ENCODE measurements at places on chromosomes 5 and 9.

DNA sequence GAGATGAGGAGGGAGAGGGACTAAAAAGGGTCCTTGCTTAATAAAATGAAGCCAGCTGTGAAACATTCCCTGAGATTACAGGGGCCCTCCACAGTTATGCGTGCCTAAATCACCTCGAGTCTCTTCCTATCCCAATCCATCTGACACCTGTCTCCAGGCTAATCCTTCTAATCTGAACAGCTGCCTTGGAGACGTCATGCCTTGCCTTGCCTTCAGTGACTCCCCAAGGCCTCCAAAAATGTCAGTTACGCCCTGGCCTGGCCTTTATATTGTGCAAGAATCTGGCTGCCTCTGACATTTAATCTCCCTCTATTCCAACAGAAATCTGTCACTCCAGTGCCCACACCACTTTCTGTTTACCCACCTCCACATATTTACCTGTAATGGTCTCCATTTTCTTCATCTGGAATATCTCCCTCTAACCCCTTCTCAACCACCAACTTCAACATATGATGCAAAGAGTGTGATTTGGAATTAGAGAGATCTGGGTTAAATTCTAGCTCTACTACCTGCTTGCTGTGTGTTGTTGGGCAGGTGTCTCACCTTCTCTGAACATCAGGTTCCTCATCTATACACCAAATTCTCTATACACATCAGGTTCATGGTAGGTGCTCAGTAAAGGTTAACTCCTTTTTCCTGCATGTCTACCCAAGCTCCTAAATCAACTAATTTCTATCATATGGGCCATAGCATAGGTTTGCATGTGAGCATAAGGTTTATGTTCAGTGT, 57.9 kb downstream of the PTCD2 start:
- DNase-seq, result peak; percentile 34

DNA sequence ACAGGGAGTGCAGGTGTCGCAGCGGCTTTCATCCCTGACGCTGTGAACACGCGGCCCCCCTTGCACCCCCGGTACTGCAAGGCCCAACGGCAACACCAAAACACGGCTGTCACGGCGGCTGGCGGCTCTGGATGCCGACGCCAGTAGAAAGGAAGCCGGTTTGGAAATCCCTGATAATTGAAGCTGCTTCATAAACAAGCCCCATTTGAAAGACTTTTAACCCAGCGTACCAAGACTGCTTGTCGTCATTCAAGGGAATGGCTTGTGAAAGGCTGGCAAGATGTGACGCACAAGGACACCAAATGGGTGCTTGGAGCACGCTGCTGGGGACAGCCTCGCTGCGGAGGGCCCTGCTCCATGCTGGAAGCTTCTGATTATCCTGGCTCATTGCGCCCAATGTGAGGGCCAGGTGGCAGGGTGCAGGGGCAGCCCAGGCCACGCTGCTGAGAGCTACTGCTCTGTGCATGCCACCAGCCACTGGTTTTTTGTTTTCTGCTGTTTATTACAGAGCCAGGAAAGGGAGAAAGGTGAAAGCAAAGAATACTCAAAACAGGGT, 63.1 kb downstream of the GTF3C4 start:
- peak; percentile 12 for DNase-seq

DNA sequence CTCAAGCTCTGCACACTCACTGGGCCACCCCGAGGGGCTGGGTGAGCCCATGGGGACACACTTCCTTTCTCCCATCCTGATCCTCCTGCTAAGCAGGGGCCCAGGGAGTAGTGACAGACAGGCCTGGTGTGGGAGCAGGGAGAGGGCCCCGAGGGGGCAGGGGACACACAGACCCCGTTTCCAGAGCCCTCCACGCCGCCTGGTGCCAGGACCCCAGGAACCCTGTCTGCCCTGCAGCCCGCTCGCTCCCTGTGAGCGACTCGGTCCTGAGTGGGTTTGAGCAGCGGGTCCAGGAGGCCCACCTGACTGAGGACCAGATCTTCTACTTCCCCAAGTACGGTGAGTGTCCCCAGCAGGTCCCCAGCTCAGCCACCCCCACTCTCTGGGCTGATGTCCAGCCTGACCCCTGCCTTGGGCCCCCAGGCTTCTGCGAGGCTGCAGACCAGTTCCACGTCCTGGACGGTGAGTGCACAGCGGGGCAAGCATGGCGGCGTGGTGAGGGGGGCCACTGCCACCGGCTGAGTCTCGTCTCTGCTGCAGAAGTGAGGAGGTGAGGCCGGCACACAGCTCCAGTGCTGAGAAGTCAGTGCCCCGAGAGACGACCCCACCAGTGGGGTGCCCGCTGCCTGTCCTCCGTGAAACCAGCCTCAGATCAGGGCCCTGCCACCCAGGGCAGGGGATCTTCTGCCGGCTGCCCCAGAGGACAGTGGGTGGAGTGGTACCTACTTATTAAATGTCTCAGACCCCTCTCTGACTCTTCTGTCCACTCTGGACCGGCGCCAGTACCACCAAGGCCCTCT, 1.4 kb downstream of the C8G start:
- no peak for DNase-seq

DNA sequence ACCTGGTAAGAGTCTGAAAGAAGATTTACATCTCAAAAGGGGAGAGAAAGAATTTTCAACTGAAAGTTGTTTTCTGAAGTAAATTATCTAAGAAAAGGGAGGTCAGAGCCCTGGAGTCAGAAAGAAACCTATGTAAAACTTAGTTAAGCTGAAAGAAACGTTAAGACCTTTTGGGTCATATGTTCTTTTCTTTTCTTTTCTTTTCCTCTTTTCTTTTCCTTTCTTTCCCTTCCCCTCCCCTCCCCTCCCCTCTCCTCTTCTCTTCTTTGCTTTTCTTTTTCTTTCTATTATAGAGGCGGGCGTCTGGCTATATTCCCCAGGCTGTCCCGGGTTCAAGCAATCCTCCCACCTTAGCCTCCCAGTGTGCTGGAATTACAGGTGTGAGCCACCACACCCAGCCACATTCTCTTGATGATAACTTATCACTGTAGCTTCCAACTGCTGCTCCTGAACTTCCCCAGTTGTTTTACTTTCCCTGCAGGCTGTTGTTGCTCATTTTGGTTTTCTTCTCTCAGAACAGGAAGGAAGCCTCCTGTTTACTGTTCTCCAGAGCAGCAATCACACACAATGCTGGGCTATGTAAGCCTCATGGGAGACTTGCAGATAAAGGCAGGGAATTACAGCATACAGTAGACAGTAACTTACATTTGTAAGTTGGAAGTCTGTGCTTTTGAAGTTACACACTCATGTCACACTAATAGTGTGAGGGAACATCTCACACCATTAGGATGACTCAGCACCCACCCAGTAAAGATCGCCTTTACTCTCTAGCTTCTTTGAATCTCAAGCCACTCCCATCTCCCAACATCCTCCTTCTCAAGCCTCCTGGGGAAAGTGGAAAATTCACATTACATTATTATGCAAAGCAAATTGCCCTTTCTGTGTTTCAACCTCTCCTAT, 2216.6 kb upstream of the WWC1 start:
- DNase-seq, result no peak

- DNase-seq, result no peak
Measured at GRCh38 chr9:126307322-126308061, 19.1 kb upstream of the MVB12B start.

GRCh38 chr5:168172760-168173223, 118.7 kb upstream of the WWC1 start:
- DNase-seq, result peak; percentile 5

DNA sequence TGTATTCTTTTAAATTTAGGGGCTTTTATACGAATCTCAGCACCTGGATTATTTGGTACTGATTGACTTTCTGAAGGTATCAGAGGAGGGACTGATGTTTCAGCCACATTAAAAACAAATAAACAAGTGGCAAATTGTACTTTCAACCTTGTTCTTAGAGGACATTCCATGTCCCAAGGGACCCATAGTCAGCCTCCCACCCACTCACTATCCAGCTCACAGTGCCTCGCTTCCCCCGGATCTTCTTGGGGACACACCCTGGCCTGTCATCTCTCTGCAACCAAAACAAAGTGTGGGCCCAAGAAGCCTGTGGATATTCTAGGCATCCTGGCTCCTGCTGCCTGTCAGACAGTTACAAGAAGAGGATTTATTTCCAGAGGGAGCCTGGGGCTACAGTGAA, 8.8 kb upstream of the BOD1 start:
- no peak for DNase-seq

GRCh38 chr5:119397518-119398380, 41.9 kb downstream of the TNFAIP8 start:
- peak; percentile 83 for DNase-seq

DNA sequence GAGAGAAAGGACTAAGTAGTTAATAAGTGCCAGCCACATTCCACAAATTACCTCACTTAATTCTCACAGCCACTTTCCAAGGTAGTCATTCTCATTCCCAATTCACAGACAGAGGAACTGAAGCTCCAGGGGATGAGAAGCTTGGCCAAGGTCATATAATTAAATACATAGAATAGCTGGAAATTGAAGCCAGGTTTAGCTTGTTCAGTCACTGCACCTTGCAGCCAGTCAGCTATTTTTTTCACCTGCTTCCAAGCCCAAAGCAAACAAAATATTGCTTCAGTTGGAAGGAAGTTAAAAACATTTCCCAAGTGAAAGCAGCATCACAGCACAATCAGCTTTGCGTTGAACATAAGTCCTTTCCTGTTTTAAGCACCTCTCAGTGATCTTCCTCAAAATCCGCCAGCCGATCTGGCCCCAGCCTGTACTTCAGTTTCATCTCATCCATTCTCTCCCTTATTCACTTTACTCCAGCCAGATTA, 4.8 kb downstream of the ALDH1A1 start:
- no peak for DNase-seq

DNA sequence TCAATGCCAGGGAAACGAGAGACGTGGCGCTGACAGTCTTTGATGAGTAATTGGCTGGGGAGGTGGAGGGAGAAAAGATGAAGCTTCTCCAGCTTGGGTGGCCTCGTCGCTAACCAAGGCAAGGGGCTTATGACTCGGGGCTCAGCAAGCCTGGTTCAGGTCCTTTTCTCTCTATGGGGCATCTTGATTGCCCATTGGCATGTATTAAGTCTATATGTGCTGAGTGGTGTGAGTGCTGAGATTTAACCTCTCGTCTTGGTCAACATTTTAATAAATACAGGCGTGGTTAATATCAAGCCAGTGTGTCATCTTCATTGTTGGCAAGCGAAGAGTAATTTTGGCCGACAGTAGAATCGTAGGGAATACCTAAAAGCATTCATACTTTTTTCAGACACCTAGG, 85.9 kb downstream of the RAI14 start:
- peak; percentile 80 for DNase-seq

GRCh38 chr9:104868687-104869404, 59.1 kb downstream of the ABCA1 start:
- peak; percentile 85 for DNase-seq

GRCh38 chr5:89946508-89946907, 463.0 kb downstream of the CETN3 start:
- no peak for DNase-seq

DNA sequence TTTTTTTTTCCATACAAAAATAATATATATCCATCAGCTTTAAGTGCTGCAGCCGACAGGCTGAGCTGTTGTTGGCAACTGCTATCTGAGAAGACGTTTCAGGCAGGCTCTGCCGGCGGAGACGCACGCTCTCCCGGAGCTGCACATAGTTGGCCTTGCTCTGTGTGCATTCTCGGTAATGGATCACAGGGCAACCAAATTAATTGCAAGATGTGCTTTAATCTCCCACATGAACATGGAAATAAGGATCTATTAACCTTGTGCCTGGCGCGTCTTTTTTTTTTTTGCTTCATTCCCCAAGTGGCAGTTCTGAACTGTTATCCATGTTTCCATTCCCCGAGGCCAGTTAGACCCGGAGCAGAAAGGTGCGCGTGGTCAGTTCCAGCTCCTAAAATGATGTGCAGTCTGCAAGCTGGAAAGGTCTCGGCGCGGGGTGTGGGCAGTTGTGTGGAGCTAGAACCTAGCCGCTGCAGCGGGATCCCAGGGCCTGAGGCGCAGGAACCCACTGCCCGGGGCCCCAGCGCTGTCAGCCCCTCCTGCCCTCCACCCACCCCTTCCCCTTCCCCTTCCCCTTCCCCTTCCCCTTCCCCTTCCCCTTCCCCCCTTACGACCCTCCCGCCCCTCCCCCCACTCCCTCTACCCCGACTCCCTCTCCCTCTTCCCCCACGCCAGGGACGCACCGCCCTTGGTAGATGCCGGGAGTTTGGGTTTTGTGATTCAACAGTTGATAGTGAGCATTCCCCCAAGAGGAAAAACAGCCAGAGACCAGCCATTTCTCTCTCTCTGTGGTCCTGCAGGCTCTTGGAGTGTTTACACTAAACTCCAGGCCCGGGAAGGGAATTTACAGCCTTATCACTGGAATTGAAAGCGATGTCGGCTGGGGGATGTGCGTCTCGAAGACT, 137.8 kb downstream of the CEP120 start:
- DNase-seq, result peak; percentile 45

DNA sequence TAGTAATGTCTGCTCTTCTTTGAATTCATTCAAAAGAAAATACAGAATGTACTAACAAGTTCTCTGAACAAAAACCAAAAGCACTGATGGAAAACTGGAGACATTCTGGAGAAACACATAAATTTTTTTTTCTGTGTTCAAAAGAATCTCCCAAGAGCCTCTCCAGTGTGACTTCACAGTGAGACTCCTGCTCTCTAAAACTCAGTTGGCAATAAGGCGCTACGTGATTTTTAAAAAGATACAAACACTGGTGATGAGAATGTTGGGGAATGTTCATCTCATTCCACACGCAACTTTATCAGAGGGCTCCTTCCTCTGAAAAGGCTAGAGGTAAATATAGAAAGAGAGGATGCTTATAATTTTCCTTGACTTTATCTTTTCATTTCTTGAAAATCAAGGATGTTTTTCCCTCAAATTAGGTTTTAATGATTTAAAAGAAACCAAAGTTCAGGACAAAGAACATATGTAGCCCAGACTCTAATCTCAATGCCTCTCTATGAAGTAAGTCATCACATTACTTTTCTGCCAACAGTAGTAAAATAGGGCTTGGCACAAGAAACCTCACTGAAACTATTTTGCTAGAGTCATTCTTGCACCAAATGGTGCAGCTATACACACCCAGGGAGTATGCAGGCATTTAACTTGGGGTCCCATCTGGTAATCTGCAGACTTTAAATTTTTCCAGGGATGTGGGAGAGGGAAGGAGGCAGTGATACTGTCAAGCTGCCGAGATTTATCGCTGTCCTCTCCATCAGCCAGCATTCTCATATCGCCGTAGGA, 12.9 kb upstream of the AOPEP start:
- no peak for DNase-seq

DNA sequence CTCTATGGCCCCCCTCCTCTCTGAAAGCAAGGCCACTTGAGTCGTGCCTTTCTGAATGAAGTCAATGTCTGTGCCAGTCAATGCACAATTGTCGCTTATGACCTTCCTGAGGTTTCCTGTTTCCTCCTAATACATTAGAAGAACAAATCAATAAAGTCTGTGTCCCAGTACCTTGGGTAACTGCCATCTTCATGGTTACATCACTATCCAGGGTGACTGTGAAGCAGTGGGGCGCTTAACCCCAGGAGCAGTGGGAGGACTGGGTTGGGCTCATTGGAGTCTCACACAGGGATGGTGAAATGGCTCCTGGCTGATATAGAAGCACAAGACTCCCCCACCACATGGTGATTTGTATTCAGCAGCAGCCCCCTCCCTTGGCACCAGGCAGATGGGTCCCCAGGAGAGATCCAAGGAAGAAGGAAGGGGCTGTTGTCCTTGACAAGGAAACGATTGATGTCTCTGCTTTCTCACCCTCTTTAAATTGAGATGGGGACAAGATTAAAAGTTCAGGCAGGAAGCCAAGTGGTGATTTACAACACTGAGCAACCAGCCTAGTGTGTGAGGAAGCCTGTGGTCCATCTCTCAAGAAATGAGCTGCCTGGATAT, 261.9 kb upstream of the ZNF462 start:
- DNase-seq, result no peak
